ENCODE measurements at places on chromosomes 13 and 19.

DNA sequence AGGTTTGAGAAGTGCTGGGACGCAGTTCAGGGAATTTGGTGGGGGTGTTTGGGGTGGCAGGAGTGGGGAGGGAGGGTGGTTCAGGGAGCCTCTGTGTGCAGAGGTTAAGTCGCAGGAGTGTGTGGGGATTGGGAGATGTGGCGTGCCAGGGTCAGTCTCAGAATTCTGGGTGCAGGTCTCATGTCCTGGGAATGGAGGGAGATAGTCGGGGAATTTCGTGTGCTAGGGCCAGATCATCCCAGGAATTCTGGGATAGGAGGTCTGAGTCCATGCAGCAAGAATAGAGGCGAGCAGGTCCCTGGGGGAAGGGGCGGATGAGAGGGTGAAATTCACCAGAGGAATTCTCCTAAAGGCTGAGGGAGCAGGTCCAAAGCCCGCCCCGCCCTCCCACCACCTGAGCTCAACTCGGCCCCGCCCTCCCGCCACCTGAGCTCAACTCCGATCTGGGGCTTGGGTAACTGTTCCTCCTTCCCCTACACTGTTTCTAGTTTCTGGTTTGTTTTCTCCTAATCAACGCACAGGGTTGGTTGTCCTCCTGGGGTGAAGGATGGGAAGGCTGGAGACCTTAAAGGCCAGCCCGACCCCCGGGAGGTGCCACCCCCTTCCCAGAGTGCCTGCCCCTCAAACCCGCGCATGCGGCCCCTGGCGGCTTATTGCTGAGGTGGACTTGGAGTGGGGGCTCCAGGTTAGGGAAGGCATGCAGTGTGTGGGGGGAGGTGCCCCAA is 15.2 kb downstream of the KCNC3 start:
- no peaks in the 10 kb centered on the region for H3K36me3 ChIP-seq
- peaks cover 4% of the 10 kb centered on the region for H3K4me1 ChIP-seq
- H3K27ac ChIP-seq: no peak overlapping the region
- no peaks in the 10 kb centered on the region for H3K27me3 ChIP-seq
- H3K4me3 ChIP-seq: no peak overlapping the region

DNA sequence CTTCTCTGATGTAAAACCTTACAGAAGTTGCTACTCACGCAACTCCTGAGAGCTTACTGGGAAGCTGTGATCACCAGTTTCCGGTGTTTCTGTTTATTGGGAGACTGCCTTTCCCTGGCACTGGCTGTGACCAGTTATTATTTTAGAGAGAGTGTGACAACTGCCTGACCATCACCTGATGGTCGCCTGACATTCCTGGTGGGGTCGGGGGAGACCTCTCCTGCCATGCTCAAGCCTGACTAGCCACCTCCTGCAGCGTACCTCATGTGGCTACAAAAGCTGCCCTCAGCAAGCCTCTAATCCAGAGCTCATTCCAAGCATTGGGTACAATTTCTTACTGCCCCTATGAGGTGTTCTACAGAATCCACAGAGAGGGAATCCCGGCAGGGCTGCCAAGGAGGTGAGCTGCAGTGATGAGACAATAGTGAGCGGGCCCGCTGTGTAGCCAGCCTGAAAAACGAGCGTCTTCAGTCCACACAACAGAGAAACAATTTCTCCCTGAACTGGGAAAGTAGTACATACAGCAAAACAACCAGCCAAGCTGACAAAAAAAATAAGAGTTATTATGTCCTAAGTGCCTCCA is 28.7 kb downstream of the GJA3 start:
- peaks cover 5% of the 10 kb centered on the region for H3K4me1 ChIP-seq
- DNase-seq: no peak
- no peaks in the 10 kb centered on the region for H3K27me3 ChIP-seq

- no peak overlapping the region for H3K27ac ChIP-seq
- no peaks in the 10 kb centered on the region for H3K4me1 ChIP-seq
- no peak for DNase-seq
- no peaks in the 10 kb centered on the region for H3K36me3 ChIP-seq
These were observed 1426.4 kb downstream of the PCDH9 start for GRCh38 chr13:65803530-65804392.

- H3K27ac ChIP-seq: peak overlapping the region; percentile 72
- no peaks in the 10 kb centered on the region for H3K27me3 ChIP-seq
- H3K4me3 ChIP-seq: peak overlapping the region; percentile 100
- peaks cover 78% of the 10 kb centered on the region for H3K4me1 ChIP-seq
These were observed 3.6 kb downstream of the ACTN4 start for GRCh38 chr19:38650911-38651584.

DNA sequence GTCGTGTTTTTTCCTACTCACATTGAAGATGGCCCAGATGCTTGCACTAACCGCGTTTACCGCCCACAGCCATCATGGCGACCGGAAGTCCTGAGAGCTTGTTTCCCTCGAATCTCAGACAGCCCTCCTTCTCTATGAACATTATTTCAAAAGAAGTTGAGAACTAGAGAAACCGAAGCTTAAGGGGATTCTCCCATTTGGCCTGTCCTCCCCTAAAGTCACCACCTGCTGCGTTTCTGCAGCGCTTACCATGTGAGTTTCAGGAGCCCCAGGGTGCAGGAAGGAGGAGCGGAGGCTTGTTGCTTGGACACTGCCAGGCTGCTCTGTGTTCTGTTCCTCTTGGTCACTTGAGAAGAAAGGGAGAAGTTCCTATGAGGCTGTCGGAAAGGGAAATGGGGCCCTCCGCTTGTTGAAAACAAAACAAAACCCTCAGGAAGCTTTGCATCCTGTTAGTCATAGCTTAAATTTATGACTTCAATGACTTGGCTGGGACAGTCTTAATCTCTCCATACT is 6.2 kb downstream of the CARD8 start:
- H3K27ac ChIP-seq: no peak overlapping the region
- no peak for DNase-seq
- H3K4me1 ChIP-seq: no peaks in the 10 kb centered on the region
- peaks cover 3% of the 10 kb centered on the region for H3K36me3 ChIP-seq

GRCh38 chr13:98889419-98890085 is 88.3 kb downstream of the DOCK9 start:
- DNase-seq: no peak
- H3K36me3 ChIP-seq: no peaks in the 10 kb centered on the region
- H3K4me3 ChIP-seq: no peak overlapping the region
- no peak overlapping the region for H3K27ac ChIP-seq

DNA sequence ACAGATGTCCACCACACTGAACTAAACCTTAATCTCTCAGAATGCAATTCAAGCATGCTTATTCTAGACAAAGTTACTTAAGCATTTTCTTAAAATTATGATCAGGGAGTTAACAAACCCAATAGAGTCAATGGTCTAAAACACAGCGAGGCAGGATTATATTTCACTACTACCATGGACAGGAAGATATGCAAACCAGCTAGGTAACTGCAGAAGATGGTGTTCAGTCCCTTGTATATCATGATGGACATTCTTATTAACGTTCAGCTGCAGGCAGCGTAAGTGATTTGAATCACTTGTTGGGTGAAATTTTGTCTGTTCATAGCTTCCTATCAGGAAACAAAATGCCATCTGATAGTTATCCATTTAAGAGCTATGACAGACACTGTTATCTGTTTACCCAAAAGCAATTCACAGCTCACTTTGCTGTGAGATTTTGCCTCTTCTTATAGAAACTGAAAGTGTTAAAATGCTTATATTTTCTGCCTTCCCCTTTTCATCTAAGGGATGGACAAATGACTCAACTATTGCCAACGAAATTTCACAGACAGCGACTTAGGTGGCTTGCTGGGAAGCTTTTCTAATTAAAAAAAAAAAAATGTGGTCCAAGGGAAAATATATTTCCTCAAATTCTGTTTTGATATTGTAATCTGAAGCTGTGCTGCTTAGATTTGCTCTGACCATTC is 591.9 kb downstream of the DACH1 start:
- no peaks in the 10 kb centered on the region for H3K27me3 ChIP-seq
- no peak overlapping the region for H3K27ac ChIP-seq
- H3K4me1 ChIP-seq: no peaks in the 10 kb centered on the region
- H3K4me3 ChIP-seq: no peak overlapping the region
- DNase-seq: no peak
